ENCODE measurements at places on chromosomes 3 and 15.

DNA sequence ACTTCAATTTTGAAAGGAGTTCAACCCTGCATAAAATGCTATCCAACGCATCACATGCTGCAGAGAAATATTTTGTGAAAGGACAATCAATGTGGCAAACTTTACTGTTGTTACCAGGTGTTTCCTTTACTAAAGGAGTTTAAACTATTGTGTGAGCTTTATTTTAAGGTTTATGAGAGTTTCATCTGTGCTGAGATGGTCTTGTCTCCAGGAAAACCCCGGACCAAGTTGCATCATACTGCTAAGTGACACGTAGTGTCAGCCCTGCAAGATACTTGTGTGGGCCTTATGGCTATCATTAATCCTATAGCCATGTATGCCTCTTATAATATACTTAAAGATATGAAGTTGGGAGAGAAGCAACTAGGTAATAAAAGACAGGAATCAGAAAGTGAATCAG lies 94.5 kb upstream of the EPHA6 start:
- DNase-seq, result no peak

GRCh38 chr15:85779249-85779648 lies 15.5 kb downstream of the KLHL25 start:
- no peak for DNase-seq

GRCh38 chr3:47347217-47347801 lies 33.5 kb upstream of the PTPN23 start:
- peak; percentile 51 for DNase-seq

DNA sequence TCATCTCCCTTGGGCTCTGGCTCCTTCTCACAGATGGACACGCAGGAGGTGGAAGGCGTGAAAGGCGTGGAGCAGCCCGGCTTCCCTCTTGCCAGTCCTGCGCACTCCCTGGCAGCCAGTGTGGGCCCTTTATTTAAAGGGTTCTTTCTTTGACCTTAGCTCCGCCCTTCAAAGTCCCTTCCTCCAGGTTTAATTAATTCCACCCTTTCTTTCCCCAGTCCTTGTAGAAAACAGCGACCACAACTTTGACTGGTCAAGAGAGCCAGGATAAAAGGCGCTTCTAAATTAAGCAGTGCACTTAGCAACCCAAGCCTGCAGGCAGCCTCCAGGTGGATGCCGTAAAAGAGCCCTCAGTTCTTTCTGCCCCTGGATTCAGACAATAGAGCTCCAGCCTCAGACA lies at the start of gene HDC:
Gene HDC, minus strand, starts transcription at position 107 of the 400 bp plus-strand sequence. Its CDS starts 103 bp downstream, at position 4.
- no peak for DNase-seq

GRCh38 chr15:89379818-89380217 lies 45.2 kb upstream of the POLG start:
- no peak for DNase-seq

- DNase-seq, result no peak
These were observed 56.5 kb downstream of the CLDN11 start for GRCh38 chr3:170475092-170475685.

GRCh38 chr3:5188419-5189221 lies 1.1 kb downstream of the EDEM1 start:
- no peak for DNase-seq

- DNase-seq, result no peak
These were observed 234.7 kb downstream of the CDIN1 start for GRCh38 chr15:36814105-36814504.

DNA sequence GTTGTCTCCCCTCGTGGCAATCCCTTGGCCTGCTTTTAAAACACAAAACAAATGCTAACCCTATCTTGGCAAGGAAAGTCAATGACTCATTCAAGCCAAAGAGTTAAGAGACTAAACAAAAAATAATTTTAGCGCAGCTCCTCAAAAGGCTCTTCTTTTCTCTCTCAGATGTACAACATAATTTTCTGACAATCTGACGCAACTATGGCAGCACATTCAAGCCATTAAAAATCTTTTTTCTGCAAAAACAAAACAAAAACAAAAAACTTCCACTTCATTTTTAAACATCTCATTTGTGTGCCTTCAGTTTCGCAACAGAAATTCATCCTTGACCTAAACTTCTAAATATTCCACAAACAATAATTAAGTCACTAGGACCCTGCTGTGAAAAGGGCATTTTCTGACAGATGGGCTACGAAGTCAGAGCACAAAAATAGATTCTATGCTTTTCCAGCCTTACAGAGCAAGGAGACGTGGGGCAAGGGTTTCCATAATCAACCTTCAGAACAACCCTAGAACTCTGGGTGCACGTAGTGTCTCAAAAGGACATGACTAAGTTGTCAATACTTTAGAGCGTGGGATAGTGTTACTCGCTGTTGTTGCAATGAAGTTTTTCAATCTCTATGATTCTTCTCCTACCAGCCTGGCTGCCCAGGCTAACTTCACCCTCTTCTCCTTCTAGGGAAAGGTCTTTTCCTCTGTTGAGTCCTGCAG lies 84.3 kb downstream of the MB21D2 start:
- no peak for DNase-seq

DNA sequence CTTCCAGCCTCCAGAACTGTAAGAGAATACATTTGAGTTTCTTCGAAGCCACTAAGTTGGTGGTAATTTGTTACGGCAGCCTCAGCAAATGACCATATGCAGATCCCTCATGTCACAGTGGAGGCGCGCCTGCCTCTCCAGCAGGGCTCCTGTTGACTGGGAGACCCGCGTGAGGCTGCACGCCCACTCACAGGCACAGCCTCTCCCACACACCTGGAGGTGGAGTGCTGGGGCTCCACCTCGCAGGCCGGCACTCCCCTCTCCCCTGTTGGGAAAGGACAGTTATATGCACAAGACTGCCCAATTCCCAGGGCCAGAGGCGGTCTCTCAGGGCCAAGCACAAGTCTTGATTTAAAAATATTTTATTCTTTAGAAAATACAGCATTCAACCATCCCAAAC lies 2.8 kb upstream of the TLR9 start:
- DNase-seq, result no peak

- no peak for DNase-seq
These were observed 2.7 kb downstream of the VGLL3 start for GRCh38 chr3:86988235-86988634.
